ENCODE measurements at places on chromosomes 6 and 20.

- DNase-seq, result no peak
These were observed 143.5 kb upstream of the BMP2 start for GRCh38 chr20:6623989-6624388.

- no peak for DNase-seq
These were observed 68.9 kb upstream of the AFDN start for GRCh38 chr6:167757821-167758220.

DNA sequence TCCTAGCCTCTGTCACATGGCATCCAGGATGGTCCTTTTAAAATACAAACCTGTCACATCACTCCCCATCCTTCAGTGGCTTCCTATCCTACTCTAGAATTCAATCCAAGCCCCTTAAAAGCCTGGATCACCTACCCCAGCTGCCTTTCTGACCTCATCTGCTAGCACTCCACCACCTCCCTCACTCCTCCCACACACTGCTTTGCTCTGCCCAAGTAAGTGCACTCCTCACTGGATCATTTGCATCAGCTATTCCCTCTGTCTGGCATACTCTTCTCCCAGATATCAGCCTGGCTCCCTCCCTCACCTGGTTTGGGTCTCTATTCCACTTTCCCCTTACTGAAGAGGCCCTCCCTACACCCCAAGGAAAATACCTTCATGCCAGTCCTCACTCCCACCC, 10.5 kb downstream of the C6orf136 start:
- DNase-seq, result no peak

DNA sequence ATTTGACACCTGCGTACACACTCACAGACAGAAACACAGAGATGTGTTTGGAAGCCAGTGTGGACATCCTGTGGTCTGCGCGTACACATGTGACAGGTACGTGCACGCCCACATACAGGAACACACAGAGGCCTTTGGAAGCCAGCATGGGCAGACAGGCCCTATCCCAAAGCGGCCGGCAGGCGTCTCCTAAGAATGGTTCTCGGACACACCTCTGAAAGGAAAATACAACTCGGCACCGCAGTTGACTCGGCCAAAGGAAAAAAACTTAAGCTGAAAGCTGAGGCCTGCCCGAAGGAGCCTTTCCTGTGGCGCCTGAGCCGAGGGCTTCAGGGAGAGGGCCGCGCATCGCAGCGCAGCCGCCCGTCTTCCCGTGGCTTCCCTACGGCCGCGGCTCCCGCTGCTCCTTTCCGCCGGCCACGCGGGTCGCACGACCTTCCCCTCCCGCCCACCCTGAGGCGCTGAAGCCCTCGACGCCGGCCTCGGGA, 1.4 kb upstream of the CEP43 start:
- no peak for DNase-seq

GRCh38 chr6:17505767-17506280, 94.3 kb upstream of the FAM8A1 start:
- DNase-seq, result no peak

DNA sequence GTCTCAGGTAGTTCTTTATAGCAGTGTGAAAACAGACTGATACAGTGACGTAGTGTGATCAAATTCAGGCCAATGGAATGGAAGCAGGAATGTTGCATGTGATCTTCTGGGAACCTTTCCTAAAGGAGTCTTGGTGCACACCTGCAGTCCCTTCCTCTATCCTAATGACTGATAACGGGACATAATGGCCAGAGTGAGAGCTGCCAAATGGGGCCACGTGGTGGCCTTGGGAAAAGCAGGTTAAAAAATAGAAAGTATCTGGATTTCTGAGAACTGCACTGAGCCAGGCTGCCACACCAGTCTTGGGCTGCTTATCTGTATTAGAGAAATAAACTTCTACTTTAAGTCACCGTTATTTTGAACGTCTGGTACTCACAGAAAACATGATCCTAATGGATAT, 51.9 kb downstream of the MEP1A start:
- DNase-seq, result no peak

DNA sequence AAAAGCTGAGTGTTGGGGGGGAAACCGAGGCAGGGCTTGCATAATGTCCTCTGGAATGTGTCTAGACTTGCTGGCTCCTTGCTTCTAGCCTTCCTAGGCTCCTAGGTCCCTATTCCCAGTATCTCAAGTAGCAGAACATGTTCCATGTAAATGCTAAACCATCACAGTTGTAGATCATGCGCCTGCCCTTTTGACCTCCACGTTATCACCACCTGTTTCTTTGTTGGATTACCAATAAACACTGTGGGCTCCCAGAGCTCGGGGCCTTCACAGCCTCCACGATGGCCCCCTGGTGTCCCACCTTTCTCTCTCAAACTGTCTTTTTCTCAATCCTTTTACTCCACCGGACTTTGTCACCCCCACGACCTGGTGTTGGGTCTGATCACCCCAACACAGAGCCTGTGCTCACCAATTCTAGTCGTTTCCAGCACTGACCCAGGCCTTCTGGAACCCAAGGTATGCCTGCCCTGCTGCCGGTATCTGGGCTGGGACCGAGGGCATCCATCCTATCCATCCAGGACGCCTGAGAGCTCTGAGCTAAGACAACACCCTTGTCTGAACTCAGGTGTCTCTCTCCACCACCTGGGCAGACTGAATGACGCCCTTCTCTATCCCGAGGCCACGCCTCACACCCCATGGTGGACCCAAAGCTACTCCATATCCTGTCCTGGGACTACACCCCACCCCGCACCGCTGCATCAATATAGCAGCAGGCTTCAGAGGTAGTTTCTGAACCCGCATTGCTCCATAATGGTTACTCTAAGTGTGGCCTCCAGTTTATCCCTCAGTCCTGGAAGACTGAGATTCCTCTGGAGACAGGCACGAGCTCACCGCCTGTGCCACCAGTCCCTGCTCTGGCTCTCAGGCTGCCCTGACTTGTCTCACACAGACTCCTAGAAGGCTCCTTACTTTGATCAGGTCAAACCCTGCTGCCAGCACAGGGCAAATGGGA, 9.3 kb upstream of the PRR18 start:
- no peak for DNase-seq

GRCh38 chr6:154258064-154258757, 98.4 kb downstream of the IPCEF1 start:
- no peak for DNase-seq

GRCh38 chr6:143248359-143248758, 187.7 kb downstream of the AIG1 start:
- DNase-seq, result no peak

DNA sequence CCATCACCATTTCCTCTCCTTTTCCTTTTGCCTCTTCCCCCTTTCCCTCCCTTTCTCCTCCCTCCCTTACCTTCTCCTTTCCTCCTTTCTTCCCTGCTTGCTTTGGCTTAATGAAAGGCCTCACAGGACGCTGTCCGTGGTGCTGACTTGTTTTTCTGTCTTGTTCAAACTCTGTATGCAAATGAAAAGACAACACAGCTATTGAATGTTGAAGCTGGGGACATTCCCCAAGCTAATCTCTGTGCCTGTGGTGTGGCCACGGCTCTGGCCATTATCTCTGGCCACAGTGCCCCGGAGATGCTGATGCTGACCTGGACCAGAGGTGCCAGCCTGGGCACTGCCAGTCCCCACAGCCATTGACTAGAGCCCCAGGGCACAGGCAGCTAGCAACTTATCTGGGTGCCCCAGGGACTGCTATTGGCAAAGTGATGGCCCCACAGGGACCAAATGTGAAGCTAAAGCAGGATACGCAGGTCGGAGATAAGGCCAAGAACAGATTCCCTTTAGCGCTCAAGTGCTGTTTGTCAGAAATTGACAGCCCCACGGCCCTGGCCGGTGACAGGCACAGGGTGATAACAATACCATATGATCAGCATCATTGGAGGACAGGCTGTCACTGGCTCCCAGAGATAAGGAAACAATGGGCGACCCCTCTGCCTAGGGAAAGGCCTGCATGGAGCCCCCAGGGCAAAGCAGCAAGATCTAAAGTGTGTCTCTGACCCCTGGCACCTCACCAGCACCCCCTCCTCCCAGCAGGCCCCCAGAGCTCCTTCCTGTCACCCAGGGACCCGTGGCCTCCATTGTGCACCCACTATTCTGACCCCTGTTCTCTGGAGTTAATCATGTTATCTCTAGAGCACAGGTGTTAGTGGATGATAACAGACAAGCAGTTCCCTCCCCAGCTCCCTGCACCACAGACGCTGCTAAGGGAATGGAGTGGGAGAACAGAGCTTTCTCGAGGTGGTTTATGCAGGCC, 31.6 kb upstream of the SLC32A1 start:
- DNase-seq, result peak; percentile 11

- no peak for DNase-seq
These were observed 899.6 kb upstream of the SLC35B3 start for GRCh38 chr6:9334979-9335378.

- no peak for DNase-seq
These were observed 92.0 kb downstream of the RNASET2 start for GRCh38 chr6:166864333-166864732.

- DNase-seq, result peak; percentile 60
These were observed 25.6 kb downstream of the INSM1 start for GRCh38 chr20:20393207-20394120.

DNA sequence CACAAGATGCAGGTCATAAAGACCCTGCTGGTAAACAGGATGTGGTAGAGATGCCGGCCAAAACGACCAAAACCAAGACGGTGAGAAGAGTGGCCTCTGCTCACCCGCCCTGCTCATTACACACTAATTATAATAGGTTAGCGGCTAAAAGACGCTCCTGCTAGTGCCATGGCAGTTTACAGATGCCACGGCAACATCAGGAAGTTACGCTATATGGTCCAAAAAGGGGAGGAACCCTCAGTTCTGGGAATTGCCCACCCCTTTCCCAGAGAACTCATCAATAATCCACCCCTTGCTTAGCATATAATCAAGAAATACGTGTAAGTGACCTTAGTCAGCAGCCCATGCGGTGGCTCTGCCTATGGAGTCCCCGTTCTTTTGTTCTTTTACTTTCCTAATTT, 17.6 kb downstream of the BHLHE23 start:
- peak; percentile 61 for DNase-seq

GRCh38 chr6:79266051-79266450, 31.6 kb upstream of the HMGN3 start:
- DNase-seq, result no peak

DNA sequence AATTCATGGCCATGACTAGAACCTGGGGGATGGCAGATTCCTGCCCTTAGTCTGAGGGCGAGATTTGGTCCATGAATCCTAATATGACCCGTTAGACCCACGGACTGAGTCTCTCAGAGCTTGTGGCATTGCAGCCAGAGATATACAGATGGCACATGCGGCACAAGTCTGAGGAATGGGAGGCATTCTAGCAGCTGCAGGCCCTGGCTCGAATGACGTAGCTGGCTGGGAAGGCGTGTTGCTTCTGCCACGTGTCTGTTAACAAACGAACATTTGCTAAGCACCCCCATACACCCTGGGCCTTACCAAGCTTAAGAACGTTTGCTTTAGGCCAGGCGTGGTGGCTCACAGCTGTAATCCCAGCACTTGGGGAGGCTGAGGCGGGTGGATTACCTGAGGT, 68.0 kb downstream of the CD164 start:
- DNase-seq, result no peak

- DNase-seq, result no peak
These were observed 16.5 kb downstream of the ACTR5 start for GRCh38 chr20:38764567-38765318.

DNA sequence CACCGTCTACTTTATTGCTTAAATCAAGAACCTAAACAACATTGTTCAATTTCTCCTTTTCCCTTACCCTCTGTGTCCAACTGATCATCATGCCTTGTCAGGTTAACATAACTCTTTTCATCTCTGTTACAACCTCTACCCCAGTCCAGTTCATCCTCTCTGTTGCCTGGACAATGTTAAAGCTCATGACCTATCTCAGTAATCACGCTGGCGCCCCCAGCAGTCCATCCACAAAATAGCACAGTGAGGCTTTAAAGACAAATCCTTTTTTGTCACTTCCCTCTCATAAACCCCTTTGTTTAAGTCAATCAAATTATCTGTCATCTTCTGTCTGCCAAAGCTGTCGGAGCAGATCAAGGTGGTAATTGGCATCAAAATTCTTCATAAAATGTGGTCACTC, 140.1 kb downstream of the QKI start:
- DNase-seq, result peak; percentile 41

DNA sequence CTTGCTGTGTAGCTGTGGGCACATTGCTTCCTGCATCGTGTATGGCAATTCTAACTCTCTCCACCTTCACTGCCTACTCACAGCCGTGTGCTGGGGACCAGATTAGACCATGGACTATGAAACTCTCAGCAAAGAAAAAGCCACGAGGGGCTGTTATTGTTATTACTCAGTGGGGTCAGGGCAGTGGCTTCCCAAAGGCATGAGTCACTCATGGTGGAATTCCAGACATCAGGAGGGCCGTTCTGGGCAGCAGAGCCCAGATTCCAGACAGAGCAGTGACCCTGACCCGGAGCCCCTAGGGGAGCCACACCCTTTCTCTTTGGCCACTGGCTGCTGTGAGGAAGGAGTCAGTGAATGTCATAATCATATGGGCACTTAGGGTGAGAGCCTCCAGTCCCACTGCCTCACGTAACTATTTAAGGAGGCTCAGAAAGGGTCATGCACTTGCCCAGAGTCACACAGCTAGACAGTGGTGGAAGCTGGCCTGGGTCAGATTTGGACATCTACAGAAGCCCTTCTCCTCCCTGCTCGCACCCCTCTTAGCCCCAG, 22.2 kb upstream of the CCN5 start:
- no peak for DNase-seq

GRCh38 chr6:91198588-91199255, 611.9 kb upstream of the MAP3K7 start:
- no peak for DNase-seq

- DNase-seq, result no peak
These were observed 42.1 kb downstream of the BFSP1 start for GRCh38 chr20:17488916-17489600.

GRCh38 chr6:108051481-108051880, 23.1 kb downstream of the OSTM1 start:
- no peak for DNase-seq

DNA sequence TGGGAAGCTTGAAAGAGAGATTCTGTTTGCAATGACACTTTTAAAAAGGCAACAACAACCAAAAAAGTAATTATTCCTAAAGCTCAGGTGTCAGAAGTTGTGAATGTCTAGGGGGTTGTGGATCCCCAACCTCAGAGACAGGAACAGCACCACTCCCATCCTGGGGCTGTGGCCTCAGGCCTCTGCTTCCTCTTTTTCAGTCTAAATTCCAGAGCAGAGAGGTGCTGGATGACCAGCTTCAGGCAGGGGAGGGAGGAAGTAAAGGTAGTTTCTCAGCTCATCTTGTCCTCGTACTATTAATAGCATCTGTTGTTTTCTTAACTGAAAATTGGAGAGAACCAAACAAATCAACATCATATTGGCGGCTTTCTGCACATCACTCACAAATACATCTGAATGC, 8.3 kb downstream of the NT5E start:
- no peak for DNase-seq

DNA sequence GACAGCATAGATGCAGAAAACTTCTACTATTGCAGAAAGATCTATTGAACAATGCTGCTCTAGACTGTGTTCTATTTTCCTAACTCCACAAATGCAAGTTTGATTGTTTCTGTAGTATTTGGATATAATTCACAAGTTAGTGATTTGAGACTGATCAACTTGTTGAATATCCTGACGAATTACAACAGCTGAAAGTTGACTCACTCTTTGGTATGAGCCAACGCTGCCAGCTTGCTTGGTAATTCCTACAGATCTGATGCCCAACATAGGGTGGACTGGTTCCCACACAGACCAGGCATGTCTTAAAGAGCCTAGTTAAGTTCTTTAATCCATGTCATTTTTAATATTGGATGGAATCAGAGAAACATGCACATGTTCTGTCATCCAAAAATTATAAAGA, 231.0 kb upstream of the RAB32 start:
- no peak for DNase-seq

- DNase-seq, result no peak
These were observed 273.6 kb downstream of the LRFN2 start for GRCh38 chr6:40313582-40313981.

All from hematopoietic multipotent progenitor cell (in vitro differentiated cells).